ENCODE measurements at places on chromosomes 2 and 18.

DNA sequence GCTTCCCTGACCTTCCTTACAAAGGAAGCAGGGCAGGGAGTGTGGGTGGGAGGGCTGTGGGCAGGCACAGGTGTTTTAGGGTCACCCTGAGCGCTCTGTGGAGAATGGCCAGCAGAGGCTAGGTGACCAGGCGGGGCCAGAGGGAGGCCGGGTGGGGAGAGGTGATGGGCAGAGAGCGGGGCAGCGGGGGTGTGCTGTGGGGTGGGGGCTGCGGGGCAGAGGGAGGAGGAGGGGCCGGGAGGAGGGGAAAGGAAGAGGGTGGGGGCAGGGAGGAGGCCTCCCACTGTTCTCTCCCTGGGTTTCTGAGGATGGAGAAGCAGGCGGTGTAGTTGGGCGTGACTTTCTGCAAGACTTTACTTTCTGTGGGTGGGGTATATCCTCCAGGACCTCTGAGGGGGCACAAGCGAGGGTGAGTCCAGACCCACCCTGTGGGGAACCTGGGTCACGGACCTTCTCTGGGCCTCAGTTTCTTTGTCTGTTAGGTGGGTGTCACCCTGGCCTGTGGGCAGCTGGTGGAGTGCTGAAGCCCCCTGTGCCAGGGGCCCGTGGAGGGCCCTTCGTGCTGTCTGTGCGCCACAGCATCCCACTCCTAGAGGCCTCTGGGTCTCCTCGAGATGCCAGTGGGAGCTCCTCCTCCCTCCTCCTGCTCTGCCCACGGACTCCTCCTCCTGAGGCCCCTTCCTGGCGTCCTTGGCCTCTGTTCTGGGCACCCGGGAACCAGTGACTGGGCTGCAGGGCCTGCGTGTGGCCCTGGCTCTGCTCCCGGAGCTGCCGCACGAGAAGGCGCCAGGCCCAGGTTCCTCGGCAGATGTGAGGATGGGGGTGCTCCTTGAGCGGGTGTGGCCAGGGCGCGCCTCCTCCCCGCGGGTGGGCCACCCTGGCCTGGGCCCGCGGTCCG, 6.3 kb upstream of the NEU4 start:
- no peak for DNase-seq

DNA sequence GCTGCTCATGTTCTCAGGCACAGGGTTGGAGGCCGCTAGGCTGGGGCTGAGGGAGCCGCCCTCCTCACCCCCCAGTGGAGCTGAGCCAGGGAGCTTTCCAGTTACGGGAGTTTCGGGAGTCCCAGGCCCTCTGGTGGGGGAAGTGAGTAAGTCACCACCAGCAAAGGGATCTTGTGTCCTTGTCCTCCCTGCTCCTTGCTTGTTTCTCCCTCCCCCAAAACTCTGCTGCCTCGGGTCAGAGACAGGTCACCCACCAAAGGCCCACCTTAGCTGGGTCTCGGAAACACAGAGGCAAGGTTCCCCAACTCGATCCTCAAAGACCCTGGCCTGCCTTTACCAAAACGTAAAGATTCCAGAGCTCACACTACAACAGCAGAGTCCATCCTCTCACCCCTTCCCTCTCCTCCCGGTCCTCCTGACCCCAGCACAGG, 60.5 kb upstream of the POMC start:
- peak; percentile 91 for DNase-seq

GRCh38 chr2:149747456-149747855, 159.9 kb upstream of the MMADHC start:
- no peak for DNase-seq

DNA sequence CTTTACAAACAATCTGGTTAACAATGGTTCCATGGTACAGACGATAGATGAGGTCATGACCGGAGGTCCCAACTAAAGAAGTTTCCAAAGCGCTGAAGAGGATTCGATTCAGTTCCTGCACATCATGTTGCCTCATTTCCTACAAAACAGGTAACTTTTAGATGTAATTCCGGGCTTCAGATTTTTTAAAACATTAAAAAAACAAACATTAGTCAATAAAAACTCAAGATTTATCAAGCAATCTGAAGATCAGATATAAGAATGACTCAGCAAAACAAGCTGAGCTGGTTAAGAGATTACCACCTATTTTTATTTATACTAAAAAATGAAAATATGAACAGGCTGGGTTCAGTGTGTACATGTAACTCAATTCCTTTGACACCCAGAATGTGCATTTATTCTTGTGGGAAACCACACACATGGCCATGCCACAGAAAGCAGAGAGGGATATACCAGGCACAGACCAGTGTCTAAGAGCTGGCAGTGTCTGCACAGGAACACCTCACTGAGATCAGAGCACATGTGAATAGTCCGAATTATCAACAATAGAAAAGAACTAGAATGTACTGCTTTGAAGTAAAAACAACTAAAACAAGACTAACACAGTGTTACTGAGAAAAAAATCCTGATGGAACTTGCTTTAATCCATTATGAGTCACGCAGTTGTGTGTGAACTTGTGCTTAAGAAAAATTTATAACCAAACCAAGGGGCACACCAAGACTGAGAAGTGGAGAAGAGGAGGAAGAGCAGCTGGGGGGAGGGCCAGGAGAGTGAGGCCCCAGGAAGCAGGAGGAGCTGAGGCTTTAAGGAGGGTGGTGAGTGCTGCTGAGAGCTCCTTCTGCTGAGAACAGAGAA, 9.5 kb downstream of the USP40 start:
- no peak for DNase-seq

- no peak for DNase-seq
Observed at GRCh38 chr2:38653380-38653714, 12.6 kb upstream of the GALM start.

DNA sequence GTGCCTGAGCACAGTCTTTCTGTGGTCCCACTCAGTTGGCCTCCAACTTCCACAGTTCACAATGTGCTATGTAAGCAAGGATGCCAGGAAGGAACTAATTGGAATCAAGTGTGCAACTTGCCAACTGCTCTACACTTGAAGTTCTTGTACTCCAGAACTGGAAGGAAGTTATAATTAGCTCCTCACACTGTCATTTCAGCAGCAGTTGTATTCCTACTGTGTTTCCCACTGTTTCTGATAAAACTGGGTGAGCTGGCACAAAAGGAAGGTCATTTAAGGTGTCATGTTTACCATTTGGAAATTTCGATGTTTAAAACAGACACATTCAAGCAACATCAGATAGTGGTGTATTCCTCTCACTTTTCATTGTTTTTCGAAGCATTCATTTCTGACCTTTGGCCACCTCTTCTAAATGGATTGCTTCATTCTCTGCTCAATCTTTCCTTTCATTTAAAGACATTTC, 84.2 kb downstream of the ANTXR1 start:
- no peak for DNase-seq

- DNase-seq: no peak
Observed at GRCh38 chr18:34806527-34806926, 96.4 kb downstream of the DTNA start.

- no peak for DNase-seq
Observed at GRCh38 chr2:110980339-110981062, 140.2 kb upstream of the BCL2L11 start.

- DNase-seq: no peak
Observed at GRCh38 chr2:20433249-20433648, 13.6 kb upstream of the RHOB start.

GRCh38 chr2:229523663-229524062, 190.7 kb downstream of the DNER start:
- no peak for DNase-seq

DNA sequence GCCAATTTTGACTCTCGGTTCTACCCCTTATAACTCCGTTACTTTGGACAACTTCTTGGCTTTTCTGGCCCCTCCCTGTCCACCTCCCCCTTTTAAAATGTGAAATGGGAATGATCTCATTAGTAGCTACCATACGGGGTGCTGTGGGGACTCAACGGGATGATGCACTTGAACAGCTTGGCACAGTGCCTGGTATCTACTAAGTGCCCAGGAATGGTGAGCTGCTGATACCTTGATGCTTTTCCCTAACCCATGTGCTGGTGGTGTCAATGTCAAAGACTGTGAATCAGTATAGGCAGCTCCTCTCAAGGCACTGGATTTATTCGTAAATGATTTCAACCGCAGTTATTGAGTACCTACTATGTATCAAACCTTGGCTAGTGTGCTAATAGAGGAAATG, 204.2 kb downstream of the LOXHD1 start:
- DNase-seq: no peak

DNA sequence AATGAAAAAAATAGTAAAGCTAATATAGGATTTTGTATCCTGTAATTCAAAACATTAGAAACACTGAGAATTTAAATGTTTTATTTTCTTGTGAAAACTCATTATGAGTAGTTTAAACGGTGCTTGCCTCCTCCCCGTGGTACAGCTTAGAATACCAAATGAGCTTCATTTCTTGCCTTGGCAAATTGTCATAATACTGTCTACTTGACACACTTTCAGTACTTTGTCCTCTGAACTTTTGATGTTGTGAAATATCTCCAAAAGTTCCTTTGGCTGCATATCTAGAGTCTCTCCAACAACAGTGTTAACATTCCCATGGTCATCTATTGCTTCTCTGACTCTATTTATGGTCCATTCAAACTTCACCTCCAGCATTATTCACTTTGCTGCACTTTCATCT, 61.9 kb upstream of the EPB41L5 start:
- DNase-seq: no peak

DNA sequence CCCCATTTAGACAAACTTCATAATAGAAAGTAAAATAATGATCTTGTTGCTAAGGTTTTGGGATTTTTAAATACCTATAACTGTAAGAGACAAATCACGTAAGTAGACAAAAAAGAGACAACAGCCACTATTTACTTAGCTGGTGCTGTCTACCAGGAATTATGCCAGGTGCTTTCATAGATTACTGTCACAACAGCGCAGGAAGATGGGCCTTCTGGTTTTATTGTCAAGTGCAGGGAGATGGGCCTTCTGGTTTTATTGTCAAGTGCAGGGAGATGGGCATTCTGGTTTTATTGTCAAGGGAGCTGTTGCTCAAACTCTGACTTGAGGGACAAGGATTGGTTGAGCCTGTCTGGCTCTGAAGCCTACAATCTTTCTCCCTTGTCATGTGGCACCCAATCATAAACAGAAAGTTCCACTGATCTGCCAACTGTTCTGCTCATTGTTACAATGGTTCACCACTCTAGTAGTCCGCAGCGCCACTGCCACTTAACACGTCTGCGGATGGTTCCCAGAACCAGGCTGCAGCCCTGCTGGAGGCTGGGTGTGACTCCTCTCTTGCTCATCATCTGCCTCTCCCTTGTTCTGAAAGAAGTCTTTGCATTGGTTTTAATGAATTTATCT, 95.0 kb downstream of the RNF144A start:
- peak; percentile 75 for DNase-seq

DNA sequence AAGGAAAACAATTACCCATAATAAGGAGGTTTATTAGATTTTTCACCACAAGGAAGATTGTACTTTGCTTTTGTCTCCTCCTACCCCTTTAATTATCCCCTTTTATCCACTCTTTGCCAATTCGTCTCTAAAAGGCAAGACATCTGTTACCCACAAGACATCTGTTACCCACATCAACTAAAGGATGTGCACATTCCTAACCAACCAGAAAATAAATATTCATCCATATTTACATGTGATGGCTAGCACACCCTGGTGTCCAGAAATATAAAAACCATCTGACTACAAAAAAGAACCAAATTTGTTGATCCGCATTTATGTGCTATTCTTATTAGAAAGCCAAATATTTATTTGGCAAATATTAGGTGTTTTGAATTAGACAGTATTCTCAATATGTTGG, 35.7 kb downstream of the ACVR1C start:
- no peak for DNase-seq

DNA sequence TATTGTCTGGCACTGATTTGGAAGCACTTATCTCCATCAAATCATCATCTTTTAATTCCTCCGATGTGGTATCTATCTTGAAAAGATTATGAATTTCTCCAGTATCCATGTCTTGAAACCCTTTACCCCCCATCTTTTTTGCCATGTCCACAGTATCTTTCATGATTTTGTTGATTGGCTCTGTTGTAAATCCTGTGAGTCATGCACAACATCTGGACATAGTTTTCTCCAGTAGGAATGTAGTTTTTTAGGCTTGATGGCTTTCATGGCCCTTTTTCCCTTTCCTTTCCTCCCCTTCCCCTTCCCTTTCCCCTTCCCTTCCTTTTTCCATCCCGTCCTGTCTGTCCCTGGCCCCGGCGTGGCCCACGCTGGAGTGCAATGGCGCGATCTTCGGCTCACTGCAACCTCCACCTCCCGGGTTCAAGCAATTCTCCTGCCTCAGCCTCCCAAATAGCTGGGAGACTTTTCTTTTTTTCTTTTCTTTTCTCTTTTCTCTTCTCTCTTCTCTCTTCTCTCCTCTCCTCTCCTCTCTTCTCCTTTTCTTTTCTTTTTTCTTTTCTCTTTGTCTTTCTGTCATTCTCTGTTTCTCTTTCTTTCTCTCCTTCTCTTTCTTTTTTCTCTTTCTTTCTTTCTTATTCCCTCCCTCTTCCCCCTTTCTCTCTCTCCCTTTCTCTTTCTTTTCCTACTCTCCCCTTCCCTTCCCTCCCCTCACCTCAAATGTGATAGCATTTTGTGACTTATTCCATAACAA, 18.4 kb upstream of the ZNF638 start:
- DNase-seq: no peak

- no peak for DNase-seq
Observed at GRCh38 chr2:40556739-40557138, 104.8 kb upstream of the SLC8A1 start.

- DNase-seq: no peak
Observed at GRCh38 chr2:178436662-178437061, 14.3 kb downstream of the PRKRA start.

- no peak for DNase-seq
Observed at GRCh38 chr2:112168422-112169124, 30.4 kb downstream of the FBLN7 start.

- DNase-seq: no peak
Observed at GRCh38 chr2:10053351-10053750, 10.0 kb downstream of the KLF11 start.

GRCh38 chr2:36526226-36526625, 71.7 kb downstream of the FEZ2 start:
- no peak for DNase-seq

DNA sequence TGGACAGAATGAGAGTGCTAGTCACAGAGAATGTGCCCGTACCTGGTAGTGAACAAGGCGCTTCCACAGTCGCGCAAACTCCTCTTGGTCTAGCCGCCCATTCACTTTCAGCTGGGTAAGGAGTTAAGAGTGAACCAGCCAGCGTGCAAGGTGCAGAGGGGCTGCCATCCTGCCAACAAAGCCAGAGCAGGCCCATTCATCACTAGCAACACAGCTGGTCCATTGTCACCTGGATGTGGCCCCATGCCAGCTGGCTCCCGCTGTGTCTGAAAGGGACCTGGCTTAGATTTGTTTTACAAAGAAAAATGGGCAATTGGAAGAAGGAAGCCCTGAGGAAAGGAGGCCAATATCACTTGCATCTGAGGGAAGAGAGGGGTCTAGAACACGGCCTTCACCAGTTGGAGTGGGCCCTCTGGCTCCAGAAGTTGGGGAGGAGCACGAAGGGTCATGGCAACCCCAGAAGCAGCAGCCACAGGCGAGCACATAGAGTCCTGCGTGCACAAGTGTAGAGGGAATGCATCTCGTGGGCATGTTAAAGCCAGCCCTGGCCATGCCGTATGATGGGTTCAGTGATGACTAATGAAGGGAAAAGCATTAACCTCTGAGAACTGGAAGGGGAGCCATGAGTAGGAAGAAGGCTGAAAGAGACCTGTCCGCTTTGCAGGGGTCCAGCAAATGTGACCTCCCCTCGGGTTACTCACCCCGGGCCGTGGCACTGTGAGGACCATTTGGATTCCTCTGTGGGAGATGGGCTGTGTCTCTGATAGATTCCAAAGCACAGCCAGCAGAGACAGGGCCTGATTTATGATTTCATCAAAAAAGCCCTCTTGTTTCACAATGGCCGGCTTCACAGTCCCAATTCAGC, 70.6 kb downstream of the CAPN13 start:
- no peak for DNase-seq

GRCh38 chr2:88350331-88351248, 101.9 kb downstream of the FOXI3 start:
- peak; percentile 73 for DNase-seq

- no peak for DNase-seq
Observed at GRCh38 chr2:225140723-225141122, 98.5 kb upstream of the DOCK10 start.
